ENCODE measurements at places on chromosomes 12 and 14.
A peak's percentile ranks its signal among the peaks of the same experiment; 100 is the strongest.

- DNase-seq = no peak
Observed at GRCh38 chr14:35553808-35554207, 19.8 kb downstream of the INSM2 start.

- no peak for DNase-seq
Observed at GRCh38 chr12:32272465-32272864, 126.9 kb upstream of the FGD4 start.

GRCh38 chr12:28158353-28158752, 31.9 kb upstream of the CCDC91 start:
- DNase-seq = no peak

DNA sequence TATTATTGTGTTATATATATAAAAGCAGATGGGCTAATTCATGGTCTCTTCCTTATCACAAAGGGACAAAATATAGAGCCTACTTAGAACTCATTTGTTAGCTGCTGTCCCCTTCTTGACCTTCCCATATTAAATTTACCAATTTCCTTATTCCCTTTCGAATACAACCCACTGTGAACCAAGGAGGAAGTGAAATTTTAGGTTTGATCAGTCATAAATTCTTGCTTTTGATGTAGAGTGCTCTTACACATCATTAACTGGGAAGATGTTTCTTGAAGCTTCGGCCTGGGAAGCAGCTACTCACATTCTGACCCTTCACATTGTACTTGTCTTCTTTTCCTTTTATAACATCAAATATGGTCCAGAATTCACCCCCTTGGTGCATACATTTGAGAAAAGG, 579.0 kb downstream of the LRFN5 start:
- DNase-seq = no peak

DNA sequence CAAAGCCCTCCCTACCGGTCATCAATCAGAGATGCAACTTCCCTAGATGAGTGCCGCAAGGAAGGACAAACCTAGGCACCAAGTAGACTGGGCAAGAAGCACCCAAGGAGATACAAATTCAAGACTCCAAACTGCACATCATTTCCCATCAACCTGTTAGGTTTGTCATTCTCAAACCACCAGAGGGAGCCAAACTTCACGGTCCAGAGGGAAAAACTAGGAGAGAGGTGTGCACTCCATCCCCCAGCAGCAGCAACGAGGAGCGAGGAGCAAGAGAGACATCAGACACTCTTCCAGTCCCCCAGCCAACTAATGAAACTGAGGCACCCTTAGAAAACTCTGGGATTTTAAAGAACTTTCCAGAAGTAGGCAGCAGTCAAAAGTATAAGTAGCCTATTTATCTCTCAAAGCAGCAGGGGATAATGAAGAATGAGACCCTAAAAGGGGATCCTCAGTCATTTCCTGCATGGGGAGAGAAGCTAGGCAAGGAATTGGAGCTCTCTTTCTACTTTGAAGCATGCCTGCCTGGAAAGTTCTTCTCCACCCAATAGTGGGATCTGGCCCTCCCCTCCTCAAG, 37.0 kb upstream of the NT5DC3 start:
- DNase-seq = peak; percentile 75

DNA sequence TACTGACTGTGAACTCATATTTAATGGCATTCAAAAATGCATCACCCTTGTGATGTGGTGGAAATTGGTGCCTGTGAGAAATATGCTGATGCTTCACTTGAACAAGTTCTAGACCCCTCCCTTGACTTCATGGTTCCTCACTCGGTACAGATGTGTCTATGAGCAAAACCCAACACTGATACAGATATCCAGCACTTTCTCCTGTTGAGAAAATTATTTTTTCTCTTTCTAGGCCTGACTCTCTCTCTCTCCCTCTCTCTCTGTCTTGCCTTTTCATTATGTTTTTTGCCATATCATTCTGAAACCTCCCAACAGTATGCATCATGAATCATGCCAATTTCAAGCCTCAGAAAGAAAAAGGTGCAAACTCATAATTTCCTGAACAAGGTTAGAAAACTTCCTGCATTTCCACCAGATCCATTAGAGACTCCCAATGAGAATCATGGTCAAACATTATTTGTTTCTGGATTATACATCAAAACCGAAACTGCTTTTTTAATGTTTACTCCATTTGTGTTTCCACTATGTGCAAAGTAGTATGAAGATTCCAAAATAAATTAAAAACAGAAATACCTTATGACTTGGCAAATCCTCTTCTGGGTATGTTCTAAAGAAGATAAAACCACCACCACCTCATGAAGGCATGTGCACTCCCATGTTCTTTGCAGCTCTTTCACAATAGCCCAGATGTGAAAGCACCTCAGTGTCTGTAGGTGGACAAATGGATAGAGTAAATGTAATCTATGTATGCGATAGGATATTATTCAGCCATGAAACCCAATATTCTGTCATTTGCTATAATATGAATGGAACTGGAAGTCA, 543.6 kb downstream of the TMEM121 start:
- no peak for DNase-seq

- no peak for DNase-seq
Observed at GRCh38 chr12:53892762-53893395, 45.8 kb upstream of the HOXC13 start.

GRCh38 chr12:100986595-100987547, 192.3 kb downstream of the ANO4 start:
- no peak for DNase-seq

DNA sequence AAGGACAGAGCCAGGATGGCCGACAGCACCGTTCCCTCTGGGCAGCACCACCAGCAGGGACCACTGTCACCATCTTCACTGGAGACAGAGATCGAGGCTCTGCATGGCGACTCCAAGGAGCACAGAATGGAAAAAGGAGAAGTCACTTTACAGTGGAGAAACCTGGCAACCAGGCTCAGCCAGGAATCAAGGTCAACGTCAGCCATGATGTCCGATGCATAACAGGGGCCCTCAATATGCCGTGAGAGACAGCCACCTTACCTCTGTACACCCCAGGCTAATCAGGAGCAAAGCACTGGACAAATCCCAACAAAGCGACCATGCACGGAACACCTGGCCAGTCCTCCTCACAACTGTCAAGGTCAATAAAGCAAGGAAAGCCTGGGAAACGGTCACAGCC, 20.6 kb upstream of the SFSWAP start:
- no peak for DNase-seq

Measured in CD4-positive, alpha-beta T cell treated with Interleukin-17A for 1 hour (primary cell).